ENCODE measurements at places on chromosomes 11 and 22.

DNA sequence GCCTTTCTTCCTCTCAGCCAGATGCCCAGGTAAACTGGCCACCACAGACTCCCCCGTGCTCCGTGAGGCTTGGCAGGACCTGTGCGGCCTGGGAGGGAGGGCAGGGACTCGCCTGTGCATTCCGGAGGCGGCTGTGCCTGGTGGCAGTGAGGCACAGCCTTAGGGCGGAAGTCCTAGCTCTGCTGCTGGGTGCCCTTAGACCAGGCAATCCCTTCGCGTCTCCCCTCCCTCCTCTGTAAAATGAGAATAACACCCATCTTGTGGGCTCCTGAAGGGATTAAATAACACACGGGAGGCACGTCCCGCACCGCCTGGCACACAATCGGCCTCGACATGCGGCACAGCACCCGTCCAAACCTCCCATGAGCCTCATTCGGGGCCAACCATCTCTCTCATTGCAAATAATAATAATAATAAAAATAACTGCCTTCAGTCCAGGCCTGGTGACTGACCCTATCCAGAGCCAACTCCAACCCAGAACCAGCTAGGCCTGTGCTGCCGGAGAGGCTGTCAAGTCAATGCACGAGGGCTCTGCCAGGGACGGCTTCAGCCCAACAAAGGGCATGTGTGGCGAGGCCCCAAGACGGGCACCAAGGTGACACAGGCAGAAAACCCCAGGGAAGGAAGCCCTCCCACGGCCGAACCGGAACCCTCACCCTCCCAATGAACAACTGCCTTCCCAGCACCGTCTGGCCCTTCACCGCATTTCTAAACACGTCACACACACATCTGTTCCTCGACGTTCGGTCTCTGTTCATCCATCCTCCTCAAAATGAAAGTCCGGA, 8.2 kb downstream of the LTO1 start:
- peaks cover 52% of the 10 kb centered on the region for H3K36me3 ChIP-seq
- H3K4me1 ChIP-seq: no peaks in the 10 kb centered on the region
- no peaks in the 10 kb centered on the region for H3K27me3 ChIP-seq
- H3K4me3 ChIP-seq: no peak overlapping the region

- DNase-seq: no peak
- H3K4me1 ChIP-seq: no peaks in the 10 kb centered on the region
- no peaks in the 10 kb centered on the region for H3K36me3 ChIP-seq
- H3K4me3 ChIP-seq: no peak overlapping the region
- H3K27me3 ChIP-seq: no peaks in the 10 kb centered on the region
- H3K27ac ChIP-seq: no peak overlapping the region
Observed at GRCh38 chr11:132907651-132908413, 624.5 kb downstream of the OPCML start.

DNA sequence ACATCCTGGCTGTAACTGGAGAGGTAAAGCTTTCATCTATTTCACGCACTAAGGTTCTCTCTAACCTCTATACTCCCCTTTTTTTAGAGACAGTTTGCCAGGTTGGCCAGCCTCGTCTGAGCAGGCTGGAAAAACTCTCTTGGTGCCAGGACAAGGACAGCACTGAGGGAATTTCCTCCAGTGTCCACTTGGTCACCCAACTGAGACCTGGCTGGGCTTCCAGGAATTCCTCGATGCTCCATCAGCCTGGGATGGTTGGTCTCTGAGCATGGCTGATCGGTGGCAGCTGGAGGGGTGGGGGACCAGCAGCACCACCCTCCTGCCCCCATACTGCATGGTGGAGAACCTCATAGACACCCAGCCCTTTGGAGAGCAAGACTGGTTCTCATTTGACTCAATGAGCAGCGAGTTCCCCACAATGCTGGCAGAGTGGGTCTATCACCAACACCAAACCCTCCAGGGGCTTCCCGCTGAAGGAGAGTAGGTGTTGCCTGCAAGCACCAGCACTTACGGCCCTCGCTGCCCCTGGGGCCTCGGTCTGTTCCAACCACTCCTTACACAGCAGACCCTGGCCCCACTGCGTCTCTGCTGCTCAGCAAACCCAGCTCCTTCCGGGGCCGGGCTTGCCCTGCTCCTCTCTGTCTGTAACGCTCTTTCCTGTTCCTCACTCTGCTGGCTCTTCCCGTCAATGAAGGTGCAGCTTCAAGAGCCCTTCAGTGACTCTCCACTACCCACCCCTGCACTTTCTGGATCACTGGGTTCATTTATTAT, 122.2 kb downstream of the ST3GAL4 start:
- peak; percentile 45 for DNase-seq
- no peaks in the 10 kb centered on the region for H3K27me3 ChIP-seq
- H3K36me3 ChIP-seq: no peaks in the 10 kb centered on the region

GRCh38 chr11:47478651-47479329, 29.9 kb upstream of the RAPSN start:
- no peak for DNase-seq
- no peaks in the 10 kb centered on the region for H3K4me1 ChIP-seq
- H3K36me3 ChIP-seq: peaks cover 36% of the 10 kb centered on the region
- no peak overlapping the region for H3K4me3 ChIP-seq
- H3K27ac ChIP-seq: peak overlapping the region; percentile 40

DNA sequence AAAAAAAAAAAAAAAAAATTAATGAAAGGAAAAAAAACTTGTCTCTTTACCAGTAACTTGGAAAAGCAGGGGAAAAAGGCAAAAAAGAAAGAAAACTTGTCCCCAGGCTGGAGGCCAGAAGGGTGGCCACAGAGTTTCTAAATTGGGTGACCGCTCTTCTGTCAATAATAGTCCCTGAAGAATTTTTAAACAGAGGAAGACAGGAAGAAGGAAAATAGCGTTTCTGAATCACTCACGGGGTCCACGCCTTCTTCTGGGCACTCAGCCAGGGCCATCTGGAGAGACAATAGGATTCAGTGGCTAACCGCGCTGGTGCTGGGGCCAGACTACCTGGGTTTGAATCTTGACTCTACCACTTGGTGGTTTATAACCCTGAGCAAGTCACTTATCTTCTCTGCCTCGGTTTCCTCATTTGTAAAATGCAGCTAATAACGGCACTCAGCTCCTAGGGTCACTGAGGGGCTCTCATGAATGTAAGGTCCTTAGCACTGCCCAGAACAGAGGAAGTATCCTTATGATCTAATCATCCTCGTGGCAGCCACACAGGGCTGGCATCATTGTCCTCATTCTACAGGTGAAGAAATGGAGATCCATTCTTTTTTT, 7.0 kb downstream of the C11orf86 start:
- peak; percentile 93 for DNase-seq
- H3K27me3 ChIP-seq: peaks cover 4% of the 10 kb centered on the region
- H3K36me3 ChIP-seq: no peaks in the 10 kb centered on the region
- H3K27ac ChIP-seq: no peak overlapping the region

- H3K4me1 ChIP-seq: peaks cover 18% of the 10 kb centered on the region
- peak overlapping the region; percentile 30 for H3K4me3 ChIP-seq
- H3K36me3 ChIP-seq: no peaks in the 10 kb centered on the region
- peak; percentile 96 for DNase-seq
Observed at GRCh38 chr11:59216641-59217564, 4.2 kb upstream of the MPEG1 start.

All from common myeloid progenitor, CD34-positive (primary cell).